ENCODE measurements at places on chromosomes 3 and 15.

DNA sequence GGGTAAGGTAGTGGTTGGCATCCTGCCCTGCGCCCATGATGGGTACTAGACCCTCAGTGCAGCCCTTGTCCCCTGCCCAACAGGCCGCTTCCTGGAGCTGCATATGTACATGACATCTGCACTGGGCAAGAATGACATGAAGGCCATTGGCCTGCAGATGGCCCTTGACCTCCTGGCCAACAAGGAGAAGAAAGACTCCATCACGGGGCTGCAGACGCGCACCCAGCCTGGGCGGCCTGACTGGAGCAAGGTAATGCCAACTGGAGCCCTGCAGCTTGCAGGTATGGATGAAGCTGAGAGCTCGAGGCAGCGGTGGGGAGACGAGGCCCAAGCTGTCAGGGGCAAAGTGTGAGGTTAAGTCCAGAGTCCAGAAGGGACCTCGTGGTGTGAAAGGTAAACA is 40.8 kb downstream of the NOX5 start:
- no peak for DNase-seq

DNA sequence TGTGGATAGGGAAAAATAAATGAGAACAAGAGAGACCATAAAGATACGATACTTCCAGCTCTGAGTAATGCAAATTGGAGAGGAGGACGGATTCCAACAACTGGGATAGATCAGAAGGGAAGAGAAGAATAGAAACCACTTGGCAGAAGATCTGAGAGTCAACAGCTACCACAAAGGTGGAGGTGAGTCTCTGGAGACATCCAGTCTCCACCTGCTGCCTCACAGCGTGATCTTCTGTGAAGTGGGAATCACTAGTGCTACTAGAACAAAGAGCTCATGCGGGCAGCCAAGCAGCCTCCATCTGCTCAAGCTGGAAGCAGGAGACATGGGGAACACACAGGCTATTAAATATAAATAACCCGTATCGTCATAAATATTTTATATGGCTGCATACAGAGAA is 558.5 kb upstream of the CFAP20DC start:
- no peak for DNase-seq

- DNase-seq = no peak
These were observed 20.2 kb upstream of the IMPG2 start for GRCh38 chr3:101340591-101340990.

- no peak for DNase-seq
These were observed 35.8 kb downstream of the SETD2 start for GRCh38 chr3:47128137-47128536.

- no peak for DNase-seq
These were observed 35.3 kb upstream of the PPP2R3A start for GRCh38 chr3:135930255-135930654.

- no peak for DNase-seq
These were observed 43.2 kb downstream of the RARB start for GRCh38 chr3:25471081-25471768.

- DNase-seq = no peak
These were observed 91.8 kb downstream of the ST8SIA2 start for GRCh38 chr15:92485441-92485840.

GRCh38 chr3:155737844-155738460 is 6.9 kb downstream of the PLCH1 start:
- DNase-seq = no peak

DNA sequence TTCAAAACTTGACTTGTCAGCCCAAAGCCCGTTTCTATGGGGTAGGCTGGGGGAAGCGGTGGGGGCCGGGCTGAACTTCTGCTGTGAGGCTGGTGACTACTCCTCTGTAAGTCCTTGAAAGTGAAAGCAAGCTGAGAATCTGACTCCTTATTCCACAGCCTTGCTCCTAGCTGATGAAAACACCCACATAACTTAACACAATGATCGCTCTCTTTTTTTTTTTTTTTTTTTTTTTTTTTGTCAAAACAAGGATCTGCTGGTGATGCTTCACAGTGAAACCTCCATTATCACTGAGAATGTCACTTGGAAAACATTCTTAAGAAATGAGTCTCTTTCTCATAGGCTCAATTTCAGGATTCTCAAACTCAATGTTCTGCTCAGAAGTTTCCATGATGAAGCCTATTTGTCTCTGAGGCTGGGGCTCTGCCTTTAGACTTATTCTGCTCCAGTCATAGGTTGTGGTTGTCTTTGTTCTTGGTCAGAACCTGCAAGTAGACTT is 31.4 kb upstream of the TKT start:
- DNase-seq = no peak
